Activated B cell treated with CpG ODN at 0.5 μM for 24 hours (primary cell): ENCODE measurements at places on chromosomes 16 and 17.

DNA sequence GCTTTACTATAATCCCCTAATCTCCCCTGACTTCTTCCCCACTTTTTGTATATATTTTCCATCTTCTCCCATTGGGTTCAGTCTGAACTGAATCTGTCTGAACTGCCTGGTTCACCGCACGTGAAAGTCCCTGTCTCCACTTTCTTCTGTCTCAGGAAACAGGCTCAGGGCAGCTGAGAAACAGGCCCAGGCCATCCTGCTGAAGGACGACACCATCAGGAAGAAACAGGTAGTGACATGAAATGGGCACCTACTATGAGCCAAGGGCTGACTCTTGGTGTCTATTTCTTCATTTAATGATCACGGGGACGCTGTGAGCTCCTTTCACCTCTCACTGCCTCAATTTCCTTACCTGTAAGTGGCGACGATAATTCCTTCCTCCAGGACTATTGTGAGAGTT, 90.5 kb upstream of the HSBP1 start:
- no peak overlapping the region for H3K4me3 ChIP-seq
- H3K36me3 ChIP-seq, result no peaks in the 10 kb centered on the region
- no peak overlapping the region for H3K27ac ChIP-seq
- H3K4me1 ChIP-seq, result no peaks in the 10 kb centered on the region

GRCh38 chr16:63323055-63323454, 1286.8 kb upstream of the CDH8 start:
- no peaks in the 10 kb centered on the region for H3K36me3 ChIP-seq
- no peaks in the 10 kb centered on the region for H3K27me3 ChIP-seq
- no peak overlapping the region for H3K4me3 ChIP-seq
- DNase-seq, result no peak
- H3K27ac ChIP-seq, result no peak overlapping the region

DNA sequence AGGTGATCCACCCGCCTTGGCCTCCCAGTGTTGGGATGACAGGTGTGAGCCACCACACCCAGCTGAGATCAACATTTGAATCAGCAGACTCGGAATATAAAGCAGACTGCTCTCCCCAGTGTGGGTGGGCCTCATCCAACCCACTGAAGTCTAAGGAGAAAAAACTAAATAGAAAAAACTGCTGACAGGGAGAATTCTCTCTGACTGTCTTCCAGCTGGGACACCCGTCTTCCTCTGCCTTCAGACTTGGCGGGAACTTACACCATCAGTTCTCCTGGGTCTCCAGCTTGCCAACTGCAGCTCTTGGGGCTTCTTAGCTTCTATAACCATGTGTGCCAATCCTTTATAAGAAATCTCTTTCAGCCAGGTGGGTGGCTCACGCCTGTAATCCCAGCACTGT, 90.7 kb downstream of the MRM3 start:
- DNase-seq, result no peak
- H3K27ac ChIP-seq, result no peak overlapping the region
- peaks cover 4% of the 10 kb centered on the region for H3K4me1 ChIP-seq
- peaks cover 34% of the 10 kb centered on the region for H3K27me3 ChIP-seq
- H3K4me3 ChIP-seq, result no peak overlapping the region
- no peaks in the 10 kb centered on the region for H3K36me3 ChIP-seq

DNA sequence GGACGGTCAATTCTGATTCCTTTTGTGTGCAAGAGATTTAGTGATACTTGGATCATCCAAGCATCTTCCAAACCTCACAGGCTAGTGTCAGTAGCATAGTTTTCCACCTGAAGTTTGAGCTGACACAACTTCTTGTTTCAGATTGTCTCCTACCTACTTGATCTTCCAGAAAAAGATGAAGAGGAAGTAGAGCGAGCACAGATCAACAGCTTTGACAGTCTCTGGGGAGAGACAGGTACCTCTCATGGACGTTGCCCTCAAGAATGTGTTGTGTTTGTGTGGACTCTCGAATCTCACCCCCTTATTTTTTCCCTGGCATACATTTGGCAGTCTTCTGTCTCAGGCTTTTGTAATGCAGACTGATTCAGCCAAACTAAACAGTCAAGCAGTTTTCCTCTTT, 47.4 kb downstream of the CYB561 start:
- no peak for DNase-seq
- no peak overlapping the region for H3K27ac ChIP-seq
- H3K4me3 ChIP-seq, result peak overlapping the region; percentile 5
- H3K4me1 ChIP-seq, result peaks cover 14% of the 10 kb centered on the region
- H3K27me3 ChIP-seq, result no peaks in the 10 kb centered on the region
- no peaks in the 10 kb centered on the region for H3K36me3 ChIP-seq

DNA sequence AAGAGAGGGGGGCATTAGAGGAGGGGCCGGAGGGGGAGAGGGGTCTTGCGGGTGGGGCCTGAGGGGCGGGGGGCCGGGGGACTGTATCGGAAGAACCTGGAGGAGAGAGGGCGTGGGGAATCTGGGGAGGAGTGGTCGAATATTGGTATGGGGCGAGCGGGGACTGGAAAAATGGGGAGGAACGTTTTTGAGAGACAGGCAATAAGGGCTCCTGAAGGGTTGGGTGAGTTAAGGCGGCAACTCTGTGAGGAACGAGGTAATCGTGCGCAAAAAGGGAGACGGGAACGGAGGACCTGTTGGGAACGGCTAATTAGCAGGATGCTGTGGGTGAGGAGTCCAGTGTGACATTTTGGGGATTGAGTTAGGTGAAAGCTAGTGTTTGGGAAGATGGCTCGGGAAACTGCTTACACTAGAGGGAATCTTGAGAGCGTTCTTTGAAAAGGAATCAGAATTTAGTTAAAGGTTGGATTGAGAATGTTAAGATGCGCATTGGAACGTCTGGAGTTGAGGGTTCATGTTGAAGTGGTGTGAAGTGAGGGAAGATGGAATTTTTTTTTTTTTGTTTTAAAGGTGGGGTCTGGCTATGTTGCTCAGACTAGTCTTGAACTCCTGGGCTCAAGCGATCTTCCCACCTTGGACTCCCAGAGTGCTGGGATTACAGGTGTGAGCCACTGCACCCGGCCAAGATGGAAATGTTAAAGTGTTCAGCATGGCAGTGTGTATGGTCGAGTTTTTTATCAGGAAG, 662 bp downstream of the WIPF2 start:
- peaks cover 34% of the 10 kb centered on the region for H3K4me1 ChIP-seq
- H3K4me3 ChIP-seq, result peak overlapping the region; percentile 97
- DNase-seq, result peak; percentile 27
- no peaks in the 10 kb centered on the region for H3K27me3 ChIP-seq
- H3K27ac ChIP-seq, result peak overlapping the region; percentile 59
- peaks cover 14% of the 10 kb centered on the region for H3K36me3 ChIP-seq

- peak overlapping the region; percentile 88 for H3K27ac ChIP-seq
- peaks cover 77% of the 10 kb centered on the region for H3K4me1 ChIP-seq
- H3K36me3 ChIP-seq, result peaks cover 77% of the 10 kb centered on the region
- H3K4me3 ChIP-seq, result no peak overlapping the region
These were observed 85.7 kb downstream of the PLCG2 start for GRCh38 chr16:81864646-81865382.

- no peak for DNase-seq
- peaks cover 86% of the 10 kb centered on the region for H3K4me1 ChIP-seq
- H3K27me3 ChIP-seq, result no peaks in the 10 kb centered on the region
- H3K36me3 ChIP-seq, result no peaks in the 10 kb centered on the region
- peak overlapping the region; percentile 66 for H3K27ac ChIP-seq
These were observed 96.0 kb downstream of the XYLT1 start for GRCh38 chr16:17374668-17375255.

- no peaks in the 10 kb centered on the region for H3K27me3 ChIP-seq
- H3K4me3 ChIP-seq, result no peak overlapping the region
- no peaks in the 10 kb centered on the region for H3K4me1 ChIP-seq
- DNase-seq, result no peak
- no peak overlapping the region for H3K27ac ChIP-seq
- H3K36me3 ChIP-seq, result no peaks in the 10 kb centered on the region
These were observed 279.0 kb upstream of the ZFHX3 start for GRCh38 chr16:73326770-73327470.

GRCh38 chr16:70331588-70332358, 14.9 kb upstream of the DDX19A start:
- no peak overlapping the region for H3K4me3 ChIP-seq
- no peaks in the 10 kb centered on the region for H3K27me3 ChIP-seq

GRCh38 chr17:4980644-4981216, 6.7 kb downstream of the CAMTA2 start:
- no peak for DNase-seq
- H3K27ac ChIP-seq, result peak overlapping the region; percentile 37
- H3K27me3 ChIP-seq, result no peaks in the 10 kb centered on the region

DNA sequence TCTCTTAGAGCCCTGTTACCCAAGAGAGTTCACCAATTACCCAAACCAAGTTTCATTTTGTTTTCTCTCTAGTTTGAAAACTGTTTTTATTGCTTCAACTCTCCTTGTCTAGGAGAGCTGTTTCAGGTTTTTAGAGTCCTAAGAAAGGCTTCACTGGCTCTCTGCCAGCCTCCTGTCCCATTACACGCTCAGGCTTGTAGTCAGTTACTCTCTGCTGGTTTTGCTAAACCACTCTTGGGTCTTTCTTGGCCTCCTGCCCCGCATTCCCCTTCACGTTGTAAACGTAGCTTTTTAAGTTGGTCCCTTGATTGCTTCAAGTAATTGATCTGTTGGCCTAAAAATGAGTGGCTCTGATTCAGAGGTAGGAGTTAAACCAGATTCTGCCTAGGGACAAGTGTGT, 529.1 kb downstream of the MAF start:
- no peaks in the 10 kb centered on the region for H3K36me3 ChIP-seq
- no peak for DNase-seq
- H3K27ac ChIP-seq, result no peak overlapping the region
- H3K27me3 ChIP-seq, result peaks cover 20% of the 10 kb centered on the region
- H3K4me1 ChIP-seq, result peaks cover 3% of the 10 kb centered on the region
- no peak overlapping the region for H3K4me3 ChIP-seq

DNA sequence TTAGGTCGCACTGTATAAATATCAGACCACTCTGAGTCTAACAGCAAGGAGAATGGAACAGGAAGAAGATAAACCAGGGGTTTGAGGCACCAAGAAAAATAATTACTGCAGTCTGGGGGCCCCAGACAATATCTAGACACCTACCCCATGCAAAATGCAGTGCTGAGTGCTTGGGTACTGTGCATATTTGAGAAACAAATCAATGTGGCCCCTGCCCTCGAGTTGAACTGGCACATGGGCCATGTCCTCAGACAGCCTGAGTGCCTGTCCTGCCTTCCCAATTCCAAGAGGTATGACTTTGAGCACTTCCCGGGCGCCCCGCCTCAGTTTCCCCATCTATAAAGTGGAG, 6.2 kb upstream of the CIITA start:
- no peak for DNase-seq
- peak overlapping the region; percentile 91 for H3K27ac ChIP-seq
- H3K4me3 ChIP-seq, result peak overlapping the region; percentile 70
- no peaks in the 10 kb centered on the region for H3K27me3 ChIP-seq
- H3K36me3 ChIP-seq, result no peaks in the 10 kb centered on the region

DNA sequence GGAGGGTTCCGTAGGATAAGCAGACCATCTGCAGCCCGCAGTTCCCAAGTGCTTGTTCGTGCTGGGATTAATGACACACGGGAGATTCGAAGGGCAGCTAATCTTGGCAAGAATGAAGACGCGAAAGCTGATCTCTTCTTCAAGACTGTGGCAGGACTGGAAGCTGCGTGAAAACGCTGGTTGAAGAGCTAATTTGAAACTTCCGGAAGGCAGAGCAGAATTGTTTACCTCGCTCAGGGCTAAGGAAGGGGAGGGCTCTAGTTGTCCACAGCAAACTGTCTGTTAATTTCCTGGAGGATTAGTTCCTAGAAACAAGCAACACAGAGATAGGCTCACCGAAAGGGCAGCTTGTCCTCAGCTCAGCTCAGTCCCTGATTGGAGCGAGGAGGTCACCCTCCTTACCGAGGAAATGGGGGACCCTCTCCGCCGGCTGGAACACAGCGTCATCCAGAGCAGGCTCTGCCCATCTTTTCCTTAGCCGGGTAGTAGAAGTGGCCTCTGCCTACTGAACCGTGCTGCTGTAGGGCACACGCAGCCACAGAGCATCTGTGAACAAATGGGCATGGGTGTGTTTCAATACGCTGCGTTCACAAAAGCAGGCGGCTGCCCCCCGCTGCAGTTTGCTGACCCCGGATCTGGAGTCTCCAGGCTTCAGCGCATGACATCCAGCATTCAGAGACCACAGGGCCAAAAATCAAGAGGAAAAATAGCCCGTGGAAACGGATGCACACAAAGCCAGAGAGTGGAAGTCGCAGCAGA, 16.7 kb upstream of the BAIAP2 start:
- H3K36me3 ChIP-seq, result no peaks in the 10 kb centered on the region
- H3K4me3 ChIP-seq, result peak overlapping the region; percentile 82
- H3K27ac ChIP-seq, result peak overlapping the region; percentile 64

DNA sequence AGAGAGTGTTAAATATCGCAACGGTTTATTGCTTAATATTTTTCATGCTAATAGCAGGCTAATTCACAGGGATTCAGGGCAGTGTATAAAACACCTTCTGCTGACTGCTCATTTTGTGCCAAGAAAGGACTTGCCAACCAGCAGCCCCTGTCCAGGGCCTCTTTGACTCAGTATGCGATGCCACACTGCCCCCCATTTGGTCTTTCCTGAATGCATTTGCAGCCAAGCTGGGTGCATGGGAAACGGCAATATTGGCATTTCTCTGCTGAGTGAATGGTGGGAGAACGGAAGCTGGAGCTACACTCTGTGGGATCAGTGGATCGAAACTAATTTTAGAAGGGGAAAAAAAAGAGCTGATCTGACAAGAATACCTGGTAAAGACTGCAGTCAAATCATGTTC, 152.9 kb upstream of the C16orf82 start:
- DNase-seq, result no peak
- H3K4me3 ChIP-seq, result no peak overlapping the region
- H3K27me3 ChIP-seq, result peaks cover 8% of the 10 kb centered on the region
- H3K27ac ChIP-seq, result no peak overlapping the region
- no peaks in the 10 kb centered on the region for H3K4me1 ChIP-seq

GRCh38 chr16:3234543-3234856, 458 bp downstream of the ZNF200 start:
- peak overlapping the region; percentile 96 for H3K27ac ChIP-seq
- peaks cover 43% of the 10 kb centered on the region for H3K36me3 ChIP-seq
- DNase-seq, result no peak
- H3K4me3 ChIP-seq, result peak overlapping the region; percentile 94
- H3K4me1 ChIP-seq, result peaks cover 24% of the 10 kb centered on the region

- DNase-seq, result no peak
- peaks cover 8% of the 10 kb centered on the region for H3K4me1 ChIP-seq
- H3K4me3 ChIP-seq, result no peak overlapping the region
- H3K36me3 ChIP-seq, result peaks cover 84% of the 10 kb centered on the region
- H3K27ac ChIP-seq, result no peak overlapping the region
- H3K27me3 ChIP-seq, result no peaks in the 10 kb centered on the region
These were observed 55.7 kb downstream of the PLD6 start for GRCh38 chr17:17150448-17150800.

- no peaks in the 10 kb centered on the region for H3K36me3 ChIP-seq
- no peaks in the 10 kb centered on the region for H3K4me1 ChIP-seq
- no peak overlapping the region for H3K27ac ChIP-seq
- no peaks in the 10 kb centered on the region for H3K27me3 ChIP-seq
- H3K4me3 ChIP-seq, result no peak overlapping the region
These were observed 4.5 kb downstream of the SLC13A2 start for GRCh38 chr17:28477928-28478327.

GRCh38 chr17:73658821-73659515, 14.7 kb upstream of the SDK2 start:
- H3K27me3 ChIP-seq, result peaks cover 16% of the 10 kb centered on the region
- H3K4me1 ChIP-seq, result peaks cover 5% of the 10 kb centered on the region
- H3K27ac ChIP-seq, result no peak overlapping the region
- DNase-seq, result no peak
- no peak overlapping the region for H3K4me3 ChIP-seq
